ENCODE measurements at places on chromosomes 11 and 22.

- no peak for DNase-seq
Measured at GRCh38 chr11:23569547-23569946, 709.3 kb upstream of the CCDC179 start.

- no peak for DNase-seq
Measured at GRCh38 chr22:23036684-23037428, 33.5 kb upstream of the GNAZ start.

GRCh38 chr11:61543606-61544306, 35.2 kb downstream of the LRRC10B start:
- no peak for DNase-seq

GRCh38 chr11:83364500-83365045, 78.4 kb upstream of the CCDC90B start:
- DNase-seq, result no peak

DNA sequence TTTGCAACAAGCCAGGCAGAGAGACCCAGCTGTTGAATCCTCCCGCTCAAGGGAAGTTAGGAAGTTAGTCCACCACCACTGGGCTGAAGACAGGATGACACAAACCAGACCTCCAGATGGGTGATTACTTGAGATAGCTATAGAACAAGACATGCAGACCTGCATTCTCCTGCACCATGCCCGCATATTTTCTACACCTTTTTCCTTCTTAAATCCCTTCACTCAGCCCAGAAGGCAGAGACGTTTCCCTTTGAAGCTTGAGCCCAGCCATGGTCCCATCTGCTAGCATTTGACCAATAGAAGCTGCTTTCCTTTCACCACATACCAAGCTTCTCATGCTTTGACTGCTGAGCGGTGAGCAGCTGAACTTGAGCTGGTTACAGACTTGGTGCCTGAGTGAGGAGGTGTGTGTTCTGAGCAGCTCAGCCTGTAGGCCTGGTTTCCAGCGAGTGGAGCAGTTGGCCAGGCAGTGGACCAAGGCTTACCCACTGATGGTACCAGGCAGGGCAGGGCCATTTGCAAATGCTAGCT, 29.2 kb upstream of the CBX6 start:
- DNase-seq, result no peak

GRCh38 chr11:11995601-11996000, 12.8 kb downstream of the DKK3 start:
- no peak for DNase-seq

DNA sequence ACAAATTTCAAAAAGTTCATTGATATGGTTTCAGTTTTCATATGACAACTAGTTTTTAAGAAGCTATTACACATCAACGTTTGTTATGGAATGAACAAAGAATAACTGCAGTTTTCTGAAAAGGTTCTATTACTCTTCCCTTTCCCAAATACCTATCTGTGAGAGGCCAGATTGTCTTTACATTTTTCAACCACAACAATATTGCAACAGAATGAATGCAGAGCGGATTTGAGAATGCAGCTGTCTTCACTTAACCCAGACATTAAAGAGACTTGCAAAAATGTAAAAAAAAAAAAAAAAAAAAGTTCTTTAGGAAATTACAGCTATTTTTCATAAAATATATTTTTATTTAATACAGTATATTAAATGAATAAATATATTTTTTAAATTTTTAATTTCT, 250.8 kb downstream of the DDX10 start:
- no peak for DNase-seq

Data from NCI-H1092 treated with DMSO at 0.1 percent for 48 hours (cell line).